ENCODE measurements at places on chromosomes 2 and 18. TPM values are rescaled to one million over a fixed set of nuclear protein-coding genes. Genes with fewer than 3 reads are reported as not detected.

The THSD7B gene
- 0.04 TPM for total RNA-seq

The STARD6 gene
- not detected for total RNA-seq

The EHBP1 gene
- 34.8 TPM for total RNA-seq

The OTX1 gene
- not detected for total RNA-seq

The CCDC85A gene
- 16.9 TPM for total RNA-seq

The DNAJC27 gene
- total RNA-seq: 3.2 TPM

The NRBP1 gene
- 130 TPM for total RNA-seq

The CD8B gene
- total RNA-seq: not detected

The EVX2 gene
- not detected for total RNA-seq

The MYO5B gene
- 1.4 TPM for total RNA-seq

Data from endothelial cell of umbilical vein (primary cell).